ENCODE measurements at places on chromosomes 5 and 9.

DNA sequence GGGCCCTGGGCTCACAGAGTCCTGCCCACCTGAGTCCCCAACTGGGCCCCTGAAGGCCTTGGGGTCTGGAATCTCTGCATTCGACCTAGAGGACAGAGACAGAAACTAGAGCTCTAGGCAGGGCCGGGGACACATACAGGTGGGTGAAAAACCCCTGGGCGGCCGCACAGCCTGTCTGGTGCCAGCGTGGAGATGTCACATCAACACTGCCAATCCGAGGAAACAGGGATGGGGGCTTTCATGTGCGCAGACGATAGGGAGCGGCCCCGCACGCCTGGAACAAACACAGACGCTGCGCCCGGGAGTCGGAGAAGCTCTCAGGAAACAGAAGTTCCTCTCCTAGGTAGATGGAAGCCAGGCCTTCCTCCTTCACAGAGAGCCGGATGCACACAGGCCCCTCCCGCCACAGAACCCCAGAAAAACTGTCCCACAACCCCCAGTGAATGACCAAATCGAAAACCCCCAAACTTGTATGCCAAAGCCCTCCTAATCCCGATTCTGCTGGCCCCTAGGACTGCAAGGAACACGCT is 1.8 kb downstream of the GRM6 start:
- no peak for DNase-seq

- DNase-seq: no peak
Observed at GRCh38 chr9:100884518-100884917, 144.0 kb upstream of the PLPPR1 start.

GRCh38 chr9:34240006-34240405 is 61.2 kb downstream of the UBAP1 start:
- no peak for DNase-seq

DNA sequence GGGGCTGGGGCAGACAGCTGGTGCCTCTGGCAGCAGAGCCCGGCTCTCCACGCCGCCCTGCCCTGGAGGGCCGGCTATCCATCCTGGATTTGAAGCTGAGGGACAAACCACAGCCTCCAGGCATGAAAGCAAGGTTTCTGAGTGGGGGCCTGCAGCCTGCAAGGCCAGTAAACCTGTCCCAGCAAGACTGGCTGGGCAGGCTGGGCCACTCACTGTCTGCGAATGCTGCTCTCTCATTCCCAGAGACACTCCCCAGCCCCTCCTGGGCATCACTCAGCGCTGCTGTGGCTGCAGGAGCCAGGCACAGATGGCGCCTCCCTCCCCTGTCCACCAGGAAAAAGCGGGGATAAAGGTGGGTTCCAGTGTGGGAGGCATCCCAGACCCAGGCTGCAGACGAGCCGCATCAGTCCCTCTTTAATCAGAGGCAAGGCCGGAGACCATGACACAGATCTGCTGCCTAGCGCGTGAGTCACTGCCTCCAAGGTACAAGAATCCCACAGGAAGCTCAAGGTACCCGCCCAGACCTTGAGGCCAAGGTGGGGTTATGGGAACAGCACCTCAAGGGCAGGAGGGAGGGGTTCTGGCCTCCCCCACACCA is 118.0 kb downstream of the VAV2 start:
- DNase-seq: no peak

- DNase-seq: no peak
Observed at GRCh38 chr5:169875091-169875728, 105.1 kb downstream of the INSYN2B start.

- no peak for DNase-seq
Observed at GRCh38 chr5:168023191-168023590, 268.3 kb upstream of the WWC1 start.

DNA sequence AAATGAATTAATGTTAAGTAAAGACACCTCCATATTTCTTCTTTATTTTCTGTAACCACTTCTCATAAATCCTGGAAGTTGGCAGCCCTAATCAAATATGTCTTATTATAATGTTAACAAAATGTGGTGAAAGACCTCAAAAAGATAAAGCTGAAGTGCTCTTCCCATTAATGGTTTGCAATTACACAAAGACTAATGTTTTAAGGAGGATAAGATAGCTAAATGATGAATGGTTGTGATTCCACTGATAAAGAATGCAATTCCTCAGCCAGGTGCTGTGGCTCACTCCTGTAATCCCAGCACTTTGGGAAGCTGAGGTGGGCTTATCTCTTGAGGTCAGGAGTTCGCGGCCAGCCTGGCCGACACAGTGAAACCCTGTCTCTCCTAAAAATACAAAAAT is 125.8 kb upstream of the SNX2 start:
- no peak for DNase-seq

DNA sequence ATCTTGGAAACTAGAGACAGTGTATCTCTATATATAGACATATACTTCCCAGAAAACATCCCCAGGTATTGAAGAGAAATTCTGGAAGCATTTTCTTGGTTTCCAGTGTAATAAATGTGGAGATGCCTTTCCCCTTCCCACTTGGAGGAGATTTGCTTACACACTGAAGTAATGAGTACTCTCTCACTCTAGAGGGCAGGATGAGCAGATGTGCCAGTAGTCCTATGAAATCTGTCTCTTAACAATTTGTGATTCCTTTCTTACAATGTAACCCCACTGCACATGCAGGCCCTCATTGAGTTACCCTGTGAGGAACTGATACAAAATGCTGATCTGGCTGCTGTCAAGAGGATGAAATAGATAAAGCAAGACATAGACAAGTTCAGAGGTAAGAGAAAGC is 567.2 kb downstream of the SLCO4C1 start:
- no peak for DNase-seq

- DNase-seq: no peak
Observed at GRCh38 chr9:34862043-34862442, 96.0 kb upstream of the PHF24 start.

DNA sequence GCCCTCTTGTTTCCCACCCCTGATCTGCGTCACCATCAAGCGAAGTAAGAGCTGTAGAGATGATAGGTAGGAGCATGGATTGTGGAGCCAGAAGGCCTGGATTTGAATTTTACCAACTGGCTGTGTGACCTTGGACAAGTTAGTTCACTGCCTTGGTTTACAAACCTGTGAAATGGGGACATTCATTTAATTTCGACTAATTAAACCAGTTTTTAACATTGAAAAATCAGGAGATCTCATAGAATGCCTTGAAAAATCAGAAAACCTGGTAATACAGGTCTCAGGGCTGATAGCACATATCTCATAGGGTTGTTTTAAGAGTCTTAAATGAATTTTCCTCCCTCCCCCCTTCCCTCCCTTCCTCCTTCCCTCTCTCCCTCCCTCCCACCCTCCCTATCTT is 38.8 kb downstream of the STC2 start:
- DNase-seq: no peak

DNA sequence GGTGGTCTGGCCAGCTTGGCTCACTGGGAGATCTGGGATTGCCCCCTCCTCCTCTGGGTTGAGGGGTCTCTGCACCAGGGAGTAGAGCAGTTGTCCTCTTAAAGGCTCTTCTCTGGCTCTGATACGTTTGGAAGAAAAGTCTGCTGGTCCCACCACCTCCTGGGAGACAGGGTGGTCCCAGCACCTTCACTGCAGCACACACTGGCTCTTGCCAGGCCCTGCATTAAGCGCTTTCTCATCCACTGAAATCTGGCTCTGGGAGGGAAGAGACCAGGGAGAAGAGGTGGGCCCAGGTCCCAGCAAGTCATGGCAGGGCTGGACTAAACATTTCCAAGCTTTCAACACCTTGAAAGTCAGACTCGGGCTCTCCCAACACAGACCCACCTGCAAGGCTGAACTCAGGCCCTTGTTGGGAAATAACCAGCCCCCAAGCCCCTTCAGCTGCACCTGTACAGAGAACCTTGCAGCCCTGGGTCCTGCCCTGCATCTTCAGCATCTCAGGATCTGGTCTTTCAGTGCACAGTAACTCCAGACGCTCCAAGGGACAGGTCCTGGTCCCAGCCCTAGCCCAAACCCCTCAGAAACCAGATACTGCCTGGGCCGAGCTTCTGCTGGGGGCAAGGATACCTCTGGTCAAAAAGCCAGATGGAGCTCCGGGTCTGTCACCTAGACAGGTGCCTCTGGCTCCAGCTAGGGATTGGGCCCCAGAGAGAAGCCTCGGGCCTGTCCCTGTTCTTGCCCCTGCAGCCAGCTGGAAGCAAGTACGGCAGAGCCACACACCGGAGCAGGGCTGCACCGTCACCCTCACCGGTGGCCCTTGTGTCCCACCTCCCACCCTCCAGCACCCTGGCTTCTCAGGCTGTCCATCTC is 134.5 kb downstream of the DAB2IP start:
- no peak for DNase-seq

DNA sequence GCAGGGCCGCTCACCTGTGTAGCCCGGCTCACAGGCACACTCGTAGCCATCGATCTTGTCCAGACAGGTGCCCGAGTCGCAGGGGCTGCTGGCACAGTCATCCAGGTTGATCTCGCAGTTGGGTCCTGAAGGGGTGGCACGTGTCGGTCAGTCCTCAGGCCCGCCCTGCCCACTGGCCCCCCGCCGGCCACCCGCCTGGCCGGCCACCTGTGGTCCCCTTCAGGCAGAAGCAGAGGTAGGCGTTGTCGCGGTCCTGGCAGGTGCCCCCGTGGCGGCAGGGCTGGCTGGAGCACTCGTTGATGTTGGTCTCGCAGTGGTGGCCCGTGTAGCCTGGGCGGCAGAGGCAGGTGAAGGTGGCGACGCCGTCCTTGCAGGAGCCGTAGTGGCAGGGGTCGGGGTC is 30.6 kb downstream of the NOTCH1 start:
- no peak for DNase-seq

DNA sequence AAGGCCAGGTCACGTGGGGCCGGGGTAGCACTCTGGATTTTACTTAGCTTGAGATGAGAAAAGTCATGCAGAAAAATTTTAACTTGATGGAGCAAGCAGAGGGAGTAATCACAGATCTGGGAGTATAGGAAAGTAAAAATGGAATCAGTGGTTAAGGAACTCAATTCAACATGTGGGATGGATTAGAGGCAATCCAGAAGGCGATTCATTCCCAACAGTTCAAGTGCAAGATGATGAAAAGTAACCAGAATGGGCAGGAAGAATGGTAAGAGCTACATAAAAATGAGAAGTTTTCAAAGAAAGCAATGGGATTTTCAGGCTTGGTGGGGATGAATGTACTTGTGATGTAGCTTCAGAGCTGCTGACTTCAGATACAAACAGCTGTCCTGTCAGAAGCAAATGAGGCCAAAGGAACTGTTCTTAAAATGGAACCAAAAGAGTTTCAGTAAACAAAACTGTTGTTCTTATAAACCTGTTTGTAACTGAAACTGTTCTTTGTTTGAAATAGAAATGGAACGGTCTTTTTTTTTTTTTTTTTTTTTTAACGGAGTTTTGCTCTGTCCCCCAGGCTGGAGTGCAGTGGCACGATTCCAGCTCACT is 5.6 kb upstream of the SEC24A start:
- no peak for DNase-seq

GRCh38 chr5:117671551-117671950 is 1096.9 kb upstream of the SEMA6A start:
- no peak for DNase-seq

DNA sequence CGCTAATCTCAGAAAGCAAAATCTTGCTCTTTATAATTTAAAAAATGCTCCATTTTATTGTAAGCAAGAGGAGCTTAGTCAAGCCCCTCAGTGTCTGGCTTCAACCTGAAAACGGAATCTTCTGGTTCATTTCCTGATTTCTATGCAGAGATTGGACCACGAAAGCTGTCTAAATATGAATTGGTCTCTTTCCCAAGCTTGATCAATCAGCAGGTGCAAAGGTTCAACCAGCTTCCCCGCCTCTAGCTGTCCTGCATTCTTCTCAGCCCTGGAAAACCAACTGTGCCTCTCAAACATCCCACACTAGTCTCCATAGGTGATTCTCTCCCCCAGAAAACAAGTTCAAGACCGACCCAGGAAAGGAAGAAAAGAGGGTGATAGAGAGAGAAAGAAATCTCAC is 34.5 kb downstream of the FNBP1 start:
- DNase-seq: no peak

- DNase-seq: no peak
Observed at GRCh38 chr5:15300141-15300540, 199.8 kb upstream of the FBXL7 start.

DNA sequence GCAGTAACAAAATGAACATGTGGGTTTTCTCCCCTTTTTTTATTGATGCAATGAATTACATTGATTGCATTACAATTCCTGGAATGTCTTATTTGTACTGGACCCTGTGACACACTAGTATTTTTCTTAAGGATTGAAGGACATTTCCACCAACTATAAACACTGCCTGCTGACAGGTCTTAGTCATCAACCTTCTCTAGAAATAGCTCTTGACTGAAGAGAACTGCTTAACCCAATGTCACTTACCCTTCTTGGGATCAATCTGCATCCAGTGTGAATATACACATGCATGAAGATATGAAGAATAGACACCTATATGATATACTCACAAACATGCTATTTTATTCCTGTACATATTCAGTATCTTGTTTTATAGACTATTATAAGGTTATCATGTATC is 130.6 kb downstream of the FBXO38 start:
- DNase-seq: no peak

- DNase-seq: no peak
Observed at GRCh38 chr9:73810585-73811215, 659.0 kb downstream of the ANXA1 start.

GRCh38 chr5:103617913-103618312 is 55.3 kb upstream of the NUDT12 start:
- DNase-seq: no peak

DNA sequence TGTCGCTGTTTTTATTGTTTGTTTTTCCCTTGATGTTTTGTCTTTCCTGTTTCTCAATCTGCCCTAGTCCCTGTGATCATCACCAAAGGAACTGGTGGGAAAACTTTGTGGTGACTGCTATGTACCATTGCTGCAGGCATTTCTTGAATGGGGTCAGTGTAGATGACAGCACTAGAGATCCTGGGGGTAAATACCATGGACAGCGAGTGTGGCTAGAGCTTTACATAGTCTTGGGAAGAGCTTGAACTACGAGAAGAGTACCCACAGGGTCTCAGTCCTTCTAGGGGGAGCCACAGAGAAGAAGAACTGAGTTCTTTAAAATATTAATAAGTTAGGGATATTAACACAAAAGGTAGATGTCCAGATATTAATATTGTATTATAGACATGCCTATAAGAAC is 138.8 kb downstream of the PAM start:
- no peak for DNase-seq

GRCh38 chr9:88589656-88590055 is 54.7 kb downstream of the NXNL2 start:
- DNase-seq: no peak
